ENCODE measurements at places on chromosomes 5 and 9.

- DNase-seq, result no peak
Measured at GRCh38 chr9:72431036-72431435, 66.0 kb upstream of the ZFAND5 start.

DNA sequence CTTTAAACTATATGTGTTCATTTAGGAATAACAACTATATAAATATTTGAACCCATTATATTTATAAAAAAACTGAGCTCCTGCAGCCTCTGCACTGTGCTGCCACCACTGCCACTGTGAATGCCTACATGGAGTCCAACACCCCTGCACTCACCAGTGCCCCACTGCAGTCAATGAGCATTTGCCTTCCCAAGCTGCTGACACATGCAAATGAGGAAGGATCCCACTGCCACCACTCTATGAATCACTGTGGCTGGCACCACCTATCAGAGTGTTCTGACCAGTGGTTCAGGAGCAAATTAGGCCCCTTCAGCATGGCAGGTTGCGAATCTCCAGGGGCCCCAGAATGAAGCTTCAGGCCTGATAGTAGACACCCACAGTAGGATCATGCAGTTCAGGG, 9.1 kb downstream of the IFNA5 start:
- DNase-seq, result no peak

- no peak for DNase-seq
Measured at GRCh38 chr5:14942212-14942611, 70.6 kb upstream of the ANKH start.

DNA sequence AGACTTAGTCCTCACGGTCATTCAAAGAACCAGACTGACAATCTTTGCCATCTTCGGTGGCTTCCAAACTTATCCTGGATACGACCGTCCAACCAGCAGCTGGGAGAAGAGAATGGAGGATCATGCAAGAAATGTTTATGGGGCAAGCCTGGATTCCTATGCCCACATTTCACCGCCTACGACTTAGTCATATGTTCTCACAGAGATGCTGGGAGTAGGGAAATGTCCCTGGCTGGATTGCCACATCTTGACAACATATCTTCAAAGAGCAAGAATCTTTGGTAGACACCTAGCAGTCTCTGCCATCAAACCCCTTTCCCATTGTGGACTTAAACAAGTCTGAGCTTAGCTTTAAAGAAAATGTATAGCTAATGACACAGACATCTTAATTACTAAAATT, 5.0 kb downstream of the MED7 start:
- no peak for DNase-seq

DNA sequence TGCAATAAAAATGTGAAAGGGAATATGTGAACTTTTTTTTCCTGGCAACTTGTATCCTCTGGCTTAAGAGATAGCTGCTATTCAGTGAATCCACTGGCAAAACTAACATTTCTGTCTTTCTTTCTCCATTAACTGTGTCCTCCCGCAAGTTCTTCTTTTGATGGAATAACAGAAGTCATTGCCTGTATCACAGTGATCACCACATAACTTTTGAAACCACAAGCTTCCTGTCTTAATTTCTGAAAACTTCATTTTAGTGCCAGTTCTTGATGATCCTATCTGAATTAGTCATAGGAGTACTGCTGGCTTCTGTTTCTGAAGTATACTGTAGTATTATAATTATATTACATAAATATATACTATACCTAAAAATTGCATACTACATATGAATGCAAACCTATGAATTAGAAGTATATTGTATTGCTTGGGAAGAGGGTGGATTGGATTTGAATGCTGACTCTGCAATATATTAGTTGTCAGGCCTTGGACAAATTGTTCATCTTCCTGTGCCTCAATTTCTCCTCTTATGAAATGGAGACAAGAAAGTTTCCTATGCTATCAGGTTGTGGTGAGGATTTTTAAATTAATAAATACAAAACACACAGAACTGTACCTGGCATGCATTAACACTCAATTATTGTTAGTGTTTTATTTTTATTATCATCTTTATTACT, 441.6 kb downstream of the CETN3 start:
- DNase-seq, result no peak

All from stimulated activated CD8-positive, alpha-beta memory T cell treated with anti-CD3 and anti-CD28 coated beads, Interleukin-15, amount 100 ng/mL, for 1 hour (primary cell).